ENCODE measurements at places on chromosomes 5 and 9. TPM values are rescaled to one million over a fixed set of nuclear protein-coding genes. Genes with fewer than 3 reads are reported as not detected.

Gene SNX18
- 26.3 TPM for total RNA-seq

Gene TAF11L7
- total RNA-seq, result not detected

Gene C5orf58
- total RNA-seq, result not detected

Gene SLC6A3
- not detected for total RNA-seq

Gene SLC4A9
- total RNA-seq, result 0.58 TPM

Gene SIT1
- total RNA-seq, result not detected

Gene APBA1
- total RNA-seq, result 1.9 TPM

Gene CTNND2
- total RNA-seq, result 143 TPM

Gene PSMD5
- total RNA-seq, result 47.9 TPM

- H3K36me3 ChIP-seq, result peaks cover 10% of the 10 kb centered on the region
- peaks cover 18% of the 10 kb centered on the region for H3K4me1 ChIP-seq
- peak overlapping the region; percentile 71 for H3K27ac ChIP-seq
- no peaks in the 10 kb centered on the region for H3K27me3 ChIP-seq
- DNase-seq, result no peak
- no peak overlapping the region for H3K4me3 ChIP-seq
These were observed 122.3 kb downstream of the VAV2 start for GRCh38 chr9:133869674-133870405.

DNA sequence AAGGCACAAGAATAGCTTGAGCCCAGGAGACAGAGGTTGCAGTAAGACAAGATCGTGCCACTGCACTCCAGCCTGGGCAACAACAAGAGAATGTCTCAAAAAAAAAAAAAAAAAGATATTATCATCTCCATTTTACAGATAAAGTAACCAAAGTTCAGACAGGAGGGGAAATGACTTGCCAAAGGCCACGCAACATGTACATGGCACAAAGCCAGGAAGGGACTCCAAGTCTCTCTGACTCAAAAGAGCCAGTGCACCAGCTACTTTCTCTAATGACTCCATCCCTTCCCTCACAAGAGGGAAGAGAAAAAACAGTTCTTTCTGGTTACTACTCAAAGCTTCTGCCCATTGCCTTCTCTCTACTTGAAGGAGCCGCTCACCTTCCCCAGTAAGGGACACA lies 34.1 kb downstream of the SIL1 start:
- H3K4me1 ChIP-seq, result peaks cover 44% of the 10 kb centered on the region
- no peaks in the 10 kb centered on the region for H3K27me3 ChIP-seq
- H3K4me3 ChIP-seq, result no peak overlapping the region
- no peak for DNase-seq
- peak overlapping the region; percentile 42 for H3K27ac ChIP-seq
- H3K36me3 ChIP-seq, result peaks cover 2% of the 10 kb centered on the region

DNA sequence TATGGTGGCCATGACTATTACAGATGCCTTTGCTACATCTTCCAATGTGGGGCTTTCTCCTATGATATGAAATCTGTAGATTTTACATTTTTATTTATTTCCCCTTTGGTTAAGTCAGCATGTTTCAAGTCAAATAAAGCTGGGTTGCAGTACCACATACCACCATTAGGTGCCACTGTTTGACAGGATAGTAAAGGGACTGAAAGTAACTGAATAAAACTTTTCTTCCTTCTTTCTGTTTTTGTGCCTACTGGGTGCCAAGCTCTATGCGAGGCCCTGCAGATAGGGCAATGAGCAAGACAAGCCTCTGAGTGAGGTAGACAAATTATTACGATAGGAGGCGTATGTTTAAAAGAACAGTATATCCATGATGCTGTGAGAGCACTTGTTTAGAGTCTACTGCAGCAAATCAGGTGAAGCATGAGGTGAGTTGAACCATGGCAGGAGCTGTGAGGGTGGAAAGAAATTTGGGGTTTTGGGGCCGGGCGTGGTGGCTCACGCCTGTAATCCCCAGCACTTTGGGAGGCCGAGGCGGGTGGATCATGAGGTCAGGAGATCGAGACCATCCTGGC lies 64.8 kb downstream of the GDNF start:
- H3K27ac ChIP-seq, result no peak overlapping the region
- no peak overlapping the region for H3K4me3 ChIP-seq
- H3K36me3 ChIP-seq, result peaks cover 3% of the 10 kb centered on the region
- H3K27me3 ChIP-seq, result no peaks in the 10 kb centered on the region

- no peak overlapping the region for H3K4me3 ChIP-seq
- H3K4me1 ChIP-seq, result no peaks in the 10 kb centered on the region
- DNase-seq, result no peak
- H3K27me3 ChIP-seq, result no peaks in the 10 kb centered on the region
- H3K36me3 ChIP-seq, result no peaks in the 10 kb centered on the region
- no peak overlapping the region for H3K27ac ChIP-seq
These were observed 69.2 kb downstream of the PDZD2 start for GRCh38 chr5:31708089-31708488.

DNA sequence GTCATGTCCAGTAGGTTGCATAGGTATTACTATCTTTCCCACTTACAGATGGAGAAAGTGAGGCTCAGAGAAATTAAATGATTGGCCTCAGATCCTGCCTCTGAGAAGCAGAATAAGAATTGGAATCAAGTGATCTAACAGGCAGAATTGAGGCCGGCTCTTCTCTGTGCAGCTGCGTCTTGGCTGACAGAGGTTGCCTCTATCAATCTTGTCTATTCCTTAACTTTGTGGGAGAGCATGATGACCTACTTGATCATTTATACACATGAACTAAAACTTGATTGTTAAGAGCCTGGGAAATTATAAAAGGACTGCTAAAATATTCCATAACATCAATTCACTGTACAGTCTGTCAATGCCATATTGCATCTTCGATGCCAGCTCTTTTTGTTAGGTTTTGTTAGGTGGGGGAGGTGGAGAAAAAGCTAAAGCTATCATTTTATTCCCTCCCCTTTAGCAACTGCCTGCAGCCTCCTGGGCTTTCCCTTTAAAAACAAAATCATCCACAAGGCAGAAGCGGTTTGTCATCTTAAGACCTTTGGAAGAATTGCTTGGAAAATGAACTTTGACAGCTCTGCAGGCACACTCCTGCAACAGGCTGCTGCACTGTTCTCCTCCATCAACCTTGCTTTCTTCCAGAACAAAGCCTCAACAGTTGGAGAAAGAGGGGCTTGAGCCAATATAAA lies 247.4 kb downstream of the SMARCA2 start:
- H3K27me3 ChIP-seq, result peaks cover 41% of the 10 kb centered on the region
- H3K36me3 ChIP-seq, result no peaks in the 10 kb centered on the region
- H3K27ac ChIP-seq, result no peak overlapping the region
- peaks cover 6% of the 10 kb centered on the region for H3K4me1 ChIP-seq

DNA sequence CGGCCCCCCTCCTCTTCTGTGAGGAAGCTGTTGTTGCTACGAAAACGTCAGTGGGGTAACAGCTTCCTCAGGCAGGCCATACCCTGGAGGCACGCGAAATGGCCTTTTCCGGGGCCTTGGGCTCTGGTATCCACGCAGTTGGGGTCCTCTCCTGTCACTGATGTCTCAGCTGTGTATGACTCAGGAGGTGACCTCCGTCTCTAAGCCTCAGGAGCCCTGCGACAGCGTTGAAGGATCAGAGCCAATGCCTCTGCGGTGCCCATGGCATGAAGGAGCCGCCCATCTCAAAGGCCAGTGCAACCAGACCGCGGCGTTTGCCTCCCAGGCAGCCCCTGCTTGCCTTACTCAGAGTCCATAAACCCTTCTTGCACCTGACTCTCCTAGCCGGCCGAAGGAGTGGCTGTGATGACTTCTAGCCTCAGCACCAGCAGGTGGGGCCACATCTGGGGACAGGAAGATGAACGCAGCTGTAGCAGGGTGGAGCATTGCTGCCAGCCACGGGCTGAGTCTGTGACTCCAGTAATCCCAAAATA lies 1.0 kb upstream of the MXD3 start:
- H3K4me3 ChIP-seq, result peak overlapping the region; percentile 67
- H3K27me3 ChIP-seq, result no peaks in the 10 kb centered on the region
- peaks cover 12% of the 10 kb centered on the region for H3K4me1 ChIP-seq

- peaks cover 16% of the 10 kb centered on the region for H3K4me1 ChIP-seq
- H3K4me3 ChIP-seq, result peak overlapping the region; percentile 78
- H3K27me3 ChIP-seq, result peaks cover 60% of the 10 kb centered on the region
- H3K36me3 ChIP-seq, result no peaks in the 10 kb centered on the region
- H3K27ac ChIP-seq, result peak overlapping the region; percentile 76
These were observed 526 bp upstream of the GALNT10 start for GRCh38 chr5:154189819-154190594.
